ENCODE measurements at places on chromosomes 4 and X.

DNA sequence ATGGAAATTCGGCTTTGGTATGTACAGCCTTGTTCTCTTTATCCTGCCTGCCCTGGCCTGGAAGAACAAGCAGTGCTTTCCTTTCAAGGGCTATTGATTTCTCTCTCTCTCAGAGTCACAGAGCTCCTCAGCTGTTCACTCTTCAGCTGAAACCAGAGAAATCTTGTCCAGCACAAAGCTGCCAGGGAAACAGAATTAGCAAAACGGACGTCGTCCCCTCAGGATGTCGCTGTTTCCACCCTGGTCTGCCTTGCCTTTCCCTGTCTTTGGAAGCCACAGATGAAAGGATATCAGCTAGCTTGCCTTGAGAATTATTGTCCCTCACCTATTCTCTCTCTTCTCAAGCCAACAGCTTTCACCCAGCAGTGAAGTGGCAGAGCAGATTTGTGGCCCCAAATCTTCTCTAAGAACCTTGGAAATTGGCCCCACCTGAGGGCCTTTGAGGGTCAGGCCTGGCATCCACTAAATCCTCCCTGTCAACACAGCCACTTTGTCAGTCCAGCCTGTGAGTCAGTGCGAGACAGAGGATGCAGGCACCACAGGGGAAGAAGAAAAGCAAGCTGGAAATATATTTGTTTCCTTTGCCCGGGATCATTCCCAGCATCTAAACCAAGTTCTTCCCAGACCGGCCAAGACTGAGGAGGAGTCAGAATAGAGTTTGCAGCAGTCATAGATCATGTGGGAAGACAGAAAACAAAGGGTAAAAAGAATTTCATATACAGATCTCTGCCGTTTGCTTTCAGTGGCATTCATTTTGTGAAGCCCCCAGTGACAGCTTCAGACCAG, 63.8 kb upstream of the MTM1 start:
- DNase-seq, result no peak

- DNase-seq, result no peak
Observed at GRCh38 chr4:3771164-3771809, 5.1 kb downstream of the ADRA2C start.

GRCh38 chr4:54545663-54546424, 111.9 kb upstream of the KIT start:
- DNase-seq, result no peak

DNA sequence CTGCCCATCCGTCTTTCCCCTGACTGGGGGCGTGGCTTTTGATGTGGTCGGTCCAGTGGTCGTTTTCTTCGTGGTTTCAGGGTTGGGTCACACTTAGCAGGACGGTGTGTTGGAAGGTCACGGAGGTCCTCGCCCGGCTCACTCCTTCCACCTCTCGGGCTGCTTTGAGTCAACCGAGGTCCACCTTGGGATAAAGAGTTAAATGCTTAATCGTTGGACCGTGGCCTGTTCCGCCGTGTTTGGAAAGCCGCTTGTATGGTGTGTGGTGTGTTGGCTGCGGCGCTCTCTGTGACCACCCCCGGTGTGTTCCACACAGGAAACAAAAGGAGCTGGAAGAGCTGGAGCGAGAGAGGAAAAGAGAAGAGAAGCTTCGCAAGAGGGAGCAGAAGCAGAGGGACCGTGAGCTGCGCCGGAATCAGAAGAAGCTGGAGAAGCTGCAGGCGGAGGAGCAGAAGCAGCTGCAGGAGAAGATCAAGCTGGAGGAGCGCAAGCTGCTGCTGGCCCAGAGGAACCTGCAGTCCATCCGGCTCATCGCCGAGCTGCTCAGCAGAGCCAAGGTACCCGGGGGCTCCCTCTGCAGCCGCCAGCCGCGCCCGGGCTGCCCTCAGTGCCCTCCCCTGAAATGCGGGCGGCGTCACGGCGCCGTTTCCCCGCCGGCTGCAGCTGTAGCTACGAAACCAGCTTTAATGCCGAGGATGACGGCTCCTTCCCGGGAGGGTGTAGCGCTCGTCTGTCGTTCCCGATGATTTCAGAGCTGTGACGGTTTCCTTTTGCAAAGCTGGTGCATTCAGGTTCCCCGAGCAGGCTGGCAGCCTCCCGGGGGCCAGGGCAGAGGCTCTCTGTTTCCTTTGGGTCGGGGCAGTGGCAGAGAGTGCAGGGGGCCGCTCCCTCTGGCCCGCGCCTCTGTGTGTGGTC, 7.7 kb downstream of the AKAP17A start:
- no peak for DNase-seq

GRCh38 chr4:168758351-168758876, 251.6 kb downstream of the CBR4 start:
- DNase-seq, result no peak

DNA sequence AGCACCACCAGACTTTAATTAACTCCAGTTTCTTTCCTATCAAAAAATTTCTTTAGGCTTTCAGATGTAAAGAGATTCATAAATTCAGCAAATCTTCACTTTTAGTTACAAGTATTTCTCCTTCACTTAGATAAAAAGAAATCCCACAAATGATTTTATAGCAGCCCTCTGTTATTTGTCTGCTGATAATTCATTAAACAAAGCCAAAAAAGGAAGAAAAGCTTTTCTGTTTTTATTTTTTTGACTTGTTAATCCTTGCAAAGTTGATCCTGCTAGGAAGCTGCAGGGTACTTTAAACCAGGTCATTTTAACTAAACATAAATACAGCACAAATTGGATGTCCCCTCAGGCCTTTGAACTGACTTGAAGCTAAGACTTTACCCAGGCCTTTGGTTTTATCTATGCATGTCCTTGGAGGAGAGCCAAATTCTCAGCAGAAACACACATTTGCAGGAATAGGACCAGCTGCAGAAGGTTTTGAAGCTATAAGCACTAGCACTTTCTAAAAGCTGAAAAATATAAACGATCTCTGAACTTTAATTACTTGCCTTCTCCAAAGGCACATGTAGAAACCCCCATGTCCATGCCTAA, 57.5 kb downstream of the PCDH18 start:
- no peak for DNase-seq

DNA sequence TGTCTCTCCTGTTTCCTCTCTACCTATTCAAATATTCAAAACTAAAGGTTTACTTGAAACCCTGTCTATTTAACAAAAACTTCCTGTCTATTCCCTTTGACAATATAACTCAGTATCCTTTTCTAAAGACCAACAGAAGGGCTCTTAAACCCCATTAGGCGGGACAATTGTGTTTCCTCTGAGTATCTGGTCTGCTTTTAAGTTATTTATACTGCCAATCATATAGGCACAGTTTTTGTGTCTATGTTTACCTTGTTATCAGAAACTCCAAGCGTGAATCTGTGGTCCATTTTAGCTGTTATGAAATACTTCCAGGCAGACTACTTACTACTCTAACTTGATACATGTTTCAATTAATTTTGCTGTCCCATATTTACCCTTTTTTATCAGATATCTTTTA, 350.0 kb upstream of the CTSO start:
- no peak for DNase-seq

DNA sequence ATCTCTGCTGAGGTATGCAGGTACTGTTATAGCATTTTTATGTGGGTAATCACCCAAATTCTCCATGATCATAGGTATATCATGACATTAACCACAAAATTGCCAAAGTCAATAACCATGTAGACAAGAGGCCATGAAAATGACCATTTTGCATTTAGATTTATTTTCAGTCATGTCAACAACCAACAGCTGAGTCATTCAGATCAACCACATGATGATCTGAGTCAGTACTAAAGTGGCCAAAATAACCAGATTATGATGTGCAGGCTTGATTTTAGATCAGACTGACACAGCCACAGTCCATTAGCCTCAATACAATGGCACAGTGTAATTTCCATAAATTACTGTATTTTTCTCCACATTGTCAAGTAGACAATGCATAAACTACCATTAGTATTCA, 240.5 kb downstream of the GRIA3 start:
- DNase-seq, result peak; percentile 43

- no peak for DNase-seq
Observed at GRCh38 chr4:54879576-54879975, 221.8 kb downstream of the KIT start.

DNA sequence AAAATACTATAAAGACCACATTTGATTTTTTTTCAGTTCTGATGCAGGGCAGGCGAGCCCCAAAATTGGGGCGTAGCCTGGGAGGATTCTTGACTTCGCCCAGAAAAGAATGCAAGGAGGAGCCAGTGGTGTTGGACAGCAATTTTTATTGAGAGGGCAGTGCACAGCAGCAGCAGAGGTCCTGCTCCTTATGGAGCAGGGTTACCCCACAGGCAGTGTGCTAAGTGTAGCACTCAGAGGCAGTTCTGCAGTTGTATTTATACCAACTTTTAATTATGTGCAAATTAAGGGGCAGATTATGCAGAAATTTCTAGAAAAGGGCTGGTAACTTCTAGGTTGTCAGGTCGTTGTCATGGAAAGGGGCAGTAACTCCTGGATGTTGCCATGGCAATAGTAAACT, 69.9 kb downstream of the GASK1B start:
- DNase-seq, result no peak

DNA sequence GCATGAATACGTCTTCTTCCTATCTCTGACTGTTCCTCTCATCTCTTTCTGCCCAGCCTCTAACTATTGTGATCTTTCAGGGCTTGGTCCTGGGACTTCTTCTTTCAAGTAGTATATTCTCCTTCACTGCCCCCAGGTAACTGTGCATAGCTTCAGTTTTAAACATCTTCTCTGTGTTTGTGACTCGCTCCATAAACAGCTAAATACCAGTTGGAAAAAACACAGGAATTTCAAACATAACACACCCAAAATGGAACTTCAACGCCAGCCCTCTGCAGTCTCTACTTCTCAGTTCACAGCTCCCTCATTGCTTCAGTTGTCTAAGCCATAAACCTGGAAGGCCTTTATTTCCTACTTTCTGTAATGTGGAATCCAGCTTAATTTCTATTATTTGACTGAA, 16.6 kb downstream of the TRIML2 start:
- DNase-seq, result no peak

DNA sequence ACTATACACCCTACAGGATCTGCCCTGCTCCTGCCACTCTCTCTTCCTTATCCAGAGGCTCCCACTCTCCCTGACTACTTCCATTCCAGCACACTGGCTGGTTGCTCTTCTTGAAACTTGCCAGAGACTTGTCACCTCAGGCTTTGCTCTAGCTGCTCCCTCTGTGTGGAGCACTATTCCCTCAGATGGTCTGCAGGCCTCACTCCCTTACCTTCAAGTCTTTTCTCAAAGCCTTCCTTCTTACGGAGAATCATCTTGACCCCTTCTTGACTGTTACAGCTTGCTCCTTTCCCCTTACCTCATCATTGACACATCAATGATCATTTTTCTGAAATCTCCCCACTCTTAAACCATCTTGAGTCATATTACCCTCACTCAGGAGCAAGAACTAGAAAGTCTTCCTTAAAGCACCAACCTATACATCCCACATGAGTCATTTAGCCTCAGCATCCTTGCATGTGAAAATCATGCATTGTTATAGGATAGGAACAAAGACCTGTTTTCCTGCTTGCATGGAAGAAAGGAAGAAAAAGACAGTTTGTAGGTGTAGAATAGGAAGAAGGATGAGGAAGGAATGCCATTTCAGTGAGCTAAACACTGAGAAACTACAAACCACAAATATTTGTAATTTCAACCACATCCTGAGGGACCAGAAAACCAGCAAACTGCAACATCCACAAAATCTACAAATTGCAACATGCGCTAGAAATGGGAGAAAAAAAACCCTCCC, 55.7 kb downstream of the ANTXR2 start:
- DNase-seq, result no peak

- no peak for DNase-seq
Observed at GRCh38 chrX:103250977-103251376, 4.0 kb downstream of the TCEAL8 start.

DNA sequence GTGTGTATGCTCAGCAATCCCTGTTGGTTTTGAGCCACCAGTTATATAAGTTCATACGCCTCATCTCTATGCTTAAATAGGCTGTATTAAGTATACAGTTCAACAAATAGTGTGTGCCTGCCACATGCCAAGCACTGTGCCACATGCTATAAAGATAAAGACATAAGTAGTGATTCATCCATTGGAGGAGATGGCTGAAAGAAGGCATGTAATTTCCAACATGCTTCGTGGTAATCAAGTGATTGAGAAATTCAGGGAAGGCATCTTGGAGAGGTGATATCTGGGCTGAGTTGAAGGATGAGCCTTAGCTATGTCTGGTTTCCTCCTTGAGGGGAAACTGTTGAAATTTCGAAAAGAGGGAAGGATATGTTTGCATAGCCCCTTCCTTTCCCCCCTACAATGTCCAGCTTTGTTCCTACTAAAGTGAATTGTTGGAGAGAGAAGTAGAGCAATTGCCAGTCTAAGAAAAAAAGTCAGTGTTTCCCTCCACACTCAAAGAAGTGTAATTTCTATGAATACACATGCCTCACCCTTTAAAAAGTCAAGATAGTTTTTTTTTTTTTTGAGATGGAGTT, 96.5 kb downstream of the ARHGAP10 start:
- DNase-seq, result no peak

DNA sequence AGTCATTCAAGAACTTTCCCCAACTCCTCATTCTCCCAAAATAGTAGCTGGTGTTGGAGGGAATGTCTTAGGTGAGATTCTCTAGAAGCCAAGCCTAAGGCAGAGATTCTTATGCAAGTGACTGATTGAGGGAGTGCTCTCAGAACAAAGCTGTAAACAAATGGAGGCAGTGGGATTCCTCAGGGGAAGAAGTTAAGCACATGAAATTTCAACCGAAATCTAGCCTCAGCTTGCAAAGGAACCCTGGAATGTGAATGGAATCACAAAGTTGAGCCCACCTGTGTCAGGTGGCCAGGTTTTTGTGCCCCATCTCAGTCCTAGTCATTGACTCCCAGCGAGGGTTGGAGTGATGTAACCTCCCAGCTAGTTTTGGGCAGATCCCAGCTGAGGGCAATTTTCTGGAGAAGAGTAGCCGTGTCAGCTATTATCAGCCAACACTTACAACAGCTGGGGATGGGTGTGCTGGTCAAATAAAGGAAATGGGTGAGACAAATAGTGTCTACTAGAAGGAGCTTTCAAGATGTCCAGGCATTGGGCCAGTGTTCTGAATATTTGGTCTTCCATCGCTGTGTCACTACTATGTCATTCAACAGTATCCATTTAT, 29.7 kb upstream of the FGF2 start:
- DNase-seq, result no peak

- DNase-seq, result no peak
Observed at GRCh38 chr4:56728512-56728911, 47.4 kb upstream of the HOPX start.

DNA sequence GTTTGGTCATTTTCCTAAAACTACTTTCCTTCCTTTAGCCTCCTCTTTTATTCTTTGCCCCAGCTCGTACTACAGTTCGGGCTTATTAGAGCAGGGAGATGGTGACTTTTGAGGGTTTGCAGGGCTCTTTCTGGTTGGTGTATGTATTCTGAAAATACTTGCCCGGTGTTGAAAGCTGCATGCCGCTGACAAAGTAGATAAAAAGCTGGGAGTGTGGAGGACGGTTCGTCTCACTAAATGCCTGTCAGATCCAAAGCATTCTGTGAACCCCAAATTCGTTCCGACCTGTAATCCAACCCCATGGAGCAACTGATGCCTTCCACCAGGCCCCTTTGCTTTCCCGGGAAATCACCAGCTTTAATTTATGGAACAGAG, 19.2 kb downstream of the TRIM2 start:
- no peak for DNase-seq

- DNase-seq, result no peak
Observed at GRCh38 chrX:130778773-130779172, 124.2 kb downstream of the ENOX2 start.
